ENCODE measurements at places on chromosomes 1 and 21.

- DNase-seq = no peak
These were observed 151.5 kb upstream of the POU3F1 start for GRCh38 chr1:38198099-38198498.

GRCh38 chr1:176692431-176692830 lies 229.5 kb downstream of the PAPPA2 start:
- DNase-seq = no peak

- no peak for DNase-seq
These were observed 5.7 kb downstream of the NTRK1 start for GRCh38 chr1:156866249-156866909.

DNA sequence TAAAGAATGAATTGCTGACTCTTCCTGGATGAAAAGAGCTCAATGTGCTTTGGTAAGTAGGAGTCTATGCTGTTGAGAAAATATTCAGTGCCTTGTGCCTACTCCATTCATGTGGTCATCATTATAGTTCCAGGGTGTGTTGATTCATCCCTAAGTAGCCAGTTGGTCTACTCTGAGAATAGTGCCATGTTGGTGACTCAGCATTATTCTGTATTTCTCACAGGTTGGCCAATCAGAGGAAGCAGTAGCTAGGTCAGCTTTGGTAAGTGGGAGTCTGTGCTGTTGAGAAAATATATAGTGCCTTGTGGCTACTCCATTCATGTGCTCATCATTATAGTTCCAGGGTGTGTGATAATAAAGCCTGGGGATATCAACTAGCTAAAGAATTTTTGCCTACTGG lies 397.3 kb downstream of the AGBL4 start:
- no peak for DNase-seq

DNA sequence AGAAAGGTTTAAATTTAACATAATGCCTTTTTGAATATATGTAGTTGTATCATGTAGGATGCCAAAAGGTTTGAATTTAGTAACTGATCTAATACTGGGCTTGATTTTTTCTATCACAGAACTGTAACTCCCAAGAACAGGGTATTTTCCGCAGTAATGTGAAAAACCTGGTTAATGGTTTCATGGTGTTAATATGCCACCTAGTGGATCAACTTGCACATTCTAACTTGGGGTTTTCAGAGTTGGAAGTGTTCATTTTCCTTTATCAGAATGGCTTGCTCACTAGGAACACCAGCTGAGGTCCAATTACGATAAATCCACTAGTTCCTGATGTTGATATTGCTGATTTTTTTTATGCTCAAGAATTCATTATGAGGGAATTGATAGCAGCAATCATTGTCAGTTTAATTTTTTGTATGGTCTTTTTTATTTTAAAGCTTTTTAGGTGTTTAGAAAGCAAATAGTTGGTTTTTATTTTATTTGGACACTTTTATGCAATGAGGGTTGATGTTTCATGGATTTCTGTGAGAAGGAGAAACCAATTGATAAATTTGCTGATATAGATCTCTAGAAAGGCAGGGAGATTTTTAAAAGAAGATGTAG lies 157.2 kb downstream of the PLA2G4A start:
- no peak for DNase-seq

DNA sequence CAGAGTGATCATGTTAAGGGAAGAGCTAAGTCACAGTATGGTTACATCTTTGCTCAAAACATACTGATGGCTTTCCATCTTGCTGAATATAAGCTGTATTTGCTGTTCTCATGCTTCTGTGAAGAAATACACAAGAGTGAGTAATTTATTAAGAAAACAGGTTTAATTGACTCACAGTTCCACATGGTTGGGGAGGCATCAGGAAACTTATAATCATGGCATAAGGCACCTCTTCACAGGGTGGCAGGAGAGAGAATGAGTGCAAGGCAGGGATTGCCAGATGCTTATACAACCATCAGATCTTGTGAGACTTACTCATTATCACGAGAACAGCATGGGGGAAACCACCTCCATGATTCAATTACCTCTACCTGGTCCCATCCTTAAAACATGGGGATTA lies 24.4 kb upstream of the RGS5 start:
- DNase-seq = no peak

DNA sequence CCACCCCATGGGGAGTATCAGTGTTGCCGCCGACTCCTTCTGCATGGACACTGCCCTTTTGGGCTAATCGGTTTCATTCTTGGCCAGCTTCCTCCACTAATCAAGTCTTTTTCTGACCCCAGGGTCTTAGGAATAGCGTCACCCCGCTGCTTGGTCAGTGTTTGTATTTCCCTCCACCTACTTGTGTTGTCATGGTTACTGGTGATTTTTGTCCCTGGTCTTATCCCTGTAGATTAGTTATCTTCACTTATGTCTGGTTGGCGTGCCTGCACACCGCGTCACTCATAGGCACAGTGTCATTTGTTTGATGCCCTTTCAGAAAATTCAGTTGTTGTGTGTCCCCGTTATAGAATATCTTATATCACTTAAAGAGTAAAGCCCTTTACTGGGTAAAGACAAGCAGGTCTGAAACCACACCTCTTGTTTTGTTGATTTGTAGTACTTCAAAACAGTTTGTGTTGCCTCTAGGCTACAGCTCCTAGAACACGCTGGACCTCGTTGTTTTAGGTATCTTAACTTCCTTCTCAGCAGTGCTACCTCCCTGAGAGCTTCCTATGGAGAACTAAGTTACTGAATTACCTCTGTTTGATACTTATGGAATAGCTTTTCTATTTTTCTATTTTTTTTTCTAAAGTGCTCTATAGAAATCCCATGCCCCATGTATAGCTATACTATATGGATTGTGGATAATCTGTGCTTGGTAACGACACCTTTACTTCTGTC lies 868 bp downstream of the PPP1R12B start:
- DNase-seq = peak; percentile 5

- DNase-seq = no peak
These were observed 49.8 kb downstream of the KCNT2 start for GRCh38 chr1:196558411-196558810.

GRCh38 chr1:15304708-15305467 lies 57.9 kb downstream of the FHAD1 start:
- DNase-seq = peak; percentile 76

DNA sequence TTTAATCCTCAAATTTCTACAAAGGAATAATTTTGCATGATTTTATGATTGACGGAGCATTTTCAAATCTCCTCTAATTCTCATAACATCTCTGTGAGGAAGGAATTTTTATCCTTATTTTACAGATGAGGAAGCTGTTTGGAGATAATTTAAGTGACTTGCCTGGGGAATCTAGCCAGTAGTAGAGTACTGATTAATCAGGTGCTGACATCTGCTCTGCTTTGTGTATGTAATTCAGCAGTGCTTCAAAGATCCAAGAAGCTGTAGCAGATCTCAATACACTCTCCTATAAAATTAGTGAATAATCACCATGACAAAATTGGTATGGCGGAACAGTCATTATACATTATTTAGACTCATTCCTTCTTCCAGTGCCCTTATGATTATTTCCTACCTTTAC lies 46.0 kb downstream of the DPH5 start:
- DNase-seq = no peak

- no peak for DNase-seq
These were observed 40.2 kb upstream of the IL10 start for GRCh38 chr1:206812471-206812870.

DNA sequence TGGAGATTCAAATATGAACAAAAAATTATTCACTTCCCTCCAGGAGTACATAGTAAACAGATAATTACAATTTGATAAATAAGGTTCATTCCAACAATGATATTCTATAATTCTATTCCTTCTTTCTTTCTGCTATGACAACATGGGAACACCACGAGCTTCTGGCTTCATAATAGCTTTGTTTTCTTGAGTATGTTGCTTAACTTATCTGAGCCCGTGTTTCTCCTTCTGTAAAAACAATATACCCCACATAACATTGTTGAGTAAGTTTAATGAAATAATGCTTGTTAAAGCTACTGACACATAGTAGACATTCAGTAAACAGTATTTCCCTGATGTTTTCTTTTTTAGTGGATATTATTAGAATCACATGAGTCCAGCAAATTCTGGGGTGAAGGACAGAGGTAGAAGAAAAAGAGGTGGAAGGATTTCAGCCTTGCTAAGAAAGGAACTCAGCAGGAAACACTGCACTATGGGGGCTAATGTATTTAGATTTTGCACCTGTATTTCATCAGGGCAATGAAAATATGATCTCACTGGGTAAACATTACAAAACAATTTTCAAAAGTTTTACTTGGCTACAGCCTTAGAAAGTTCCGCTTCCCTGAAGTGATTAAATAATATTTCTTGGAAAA lies 430.8 kb upstream of the C1orf87 start:
- no peak for DNase-seq

- DNase-seq = no peak
These were observed 29.5 kb upstream of the JUN start for GRCh38 chr1:58813361-58813760.

DNA sequence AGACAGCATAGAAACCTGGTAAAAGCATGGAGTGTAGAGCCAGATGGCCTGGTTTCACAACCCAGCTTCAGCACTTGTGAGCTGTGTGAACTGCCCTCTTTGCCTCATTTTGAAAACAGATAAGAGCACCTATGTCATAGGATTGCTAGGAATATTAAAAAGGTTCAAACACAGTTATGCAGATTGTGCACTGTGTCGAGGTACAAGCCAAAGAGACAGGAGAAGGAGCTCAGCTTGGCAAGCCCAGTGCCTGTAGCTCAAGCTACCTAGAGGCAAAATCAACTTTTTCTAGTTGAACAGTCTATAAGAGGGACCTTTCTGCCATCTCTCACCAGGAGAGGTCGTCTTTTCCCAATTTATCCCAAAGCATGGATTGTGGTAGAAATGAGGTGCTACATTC lies 5.0 kb downstream of the CHODL start:
- no peak for DNase-seq

DNA sequence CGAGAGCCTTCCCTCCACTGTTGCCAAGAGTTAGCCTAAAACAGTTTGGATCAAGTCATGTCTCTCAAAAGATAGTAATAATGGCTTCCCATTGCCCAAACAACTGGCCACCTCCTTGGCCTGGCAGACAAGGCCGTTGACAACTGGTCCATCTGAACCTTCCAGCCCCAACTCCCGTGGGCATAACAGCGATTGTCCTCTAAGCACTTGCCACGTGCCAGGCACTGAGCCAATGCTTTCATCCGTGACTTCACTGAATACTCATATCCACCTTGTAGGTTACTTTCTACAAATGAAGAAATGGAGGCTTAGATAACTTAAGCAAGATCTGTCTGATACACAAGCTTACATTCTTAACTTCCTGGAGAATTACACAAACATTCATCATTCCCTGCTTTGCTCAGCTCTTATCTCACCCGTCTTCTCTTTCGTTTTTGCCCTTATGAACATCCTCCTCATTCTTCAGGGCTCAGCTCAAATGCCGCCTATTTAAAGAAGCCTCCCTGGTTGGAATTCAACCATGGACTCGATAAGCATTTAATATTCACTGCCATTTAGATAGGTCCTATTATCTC lies 106.4 kb downstream of the KCND3 start:
- no peak for DNase-seq

GRCh38 chr1:99756598-99756997 lies 9.8 kb downstream of the FRRS1 start:
- DNase-seq = no peak

- no peak for DNase-seq
These were observed 216.9 kb upstream of the SAMSN1 start for GRCh38 chr21:14762734-14763694.

- no peak for DNase-seq
These were observed 46.7 kb downstream of the VANGL2 start for GRCh38 chr1:160446945-160447600.

- no peak for DNase-seq
These were observed 280.2 kb downstream of the PTGER3 start for GRCh38 chr1:70767377-70767776.

DNA sequence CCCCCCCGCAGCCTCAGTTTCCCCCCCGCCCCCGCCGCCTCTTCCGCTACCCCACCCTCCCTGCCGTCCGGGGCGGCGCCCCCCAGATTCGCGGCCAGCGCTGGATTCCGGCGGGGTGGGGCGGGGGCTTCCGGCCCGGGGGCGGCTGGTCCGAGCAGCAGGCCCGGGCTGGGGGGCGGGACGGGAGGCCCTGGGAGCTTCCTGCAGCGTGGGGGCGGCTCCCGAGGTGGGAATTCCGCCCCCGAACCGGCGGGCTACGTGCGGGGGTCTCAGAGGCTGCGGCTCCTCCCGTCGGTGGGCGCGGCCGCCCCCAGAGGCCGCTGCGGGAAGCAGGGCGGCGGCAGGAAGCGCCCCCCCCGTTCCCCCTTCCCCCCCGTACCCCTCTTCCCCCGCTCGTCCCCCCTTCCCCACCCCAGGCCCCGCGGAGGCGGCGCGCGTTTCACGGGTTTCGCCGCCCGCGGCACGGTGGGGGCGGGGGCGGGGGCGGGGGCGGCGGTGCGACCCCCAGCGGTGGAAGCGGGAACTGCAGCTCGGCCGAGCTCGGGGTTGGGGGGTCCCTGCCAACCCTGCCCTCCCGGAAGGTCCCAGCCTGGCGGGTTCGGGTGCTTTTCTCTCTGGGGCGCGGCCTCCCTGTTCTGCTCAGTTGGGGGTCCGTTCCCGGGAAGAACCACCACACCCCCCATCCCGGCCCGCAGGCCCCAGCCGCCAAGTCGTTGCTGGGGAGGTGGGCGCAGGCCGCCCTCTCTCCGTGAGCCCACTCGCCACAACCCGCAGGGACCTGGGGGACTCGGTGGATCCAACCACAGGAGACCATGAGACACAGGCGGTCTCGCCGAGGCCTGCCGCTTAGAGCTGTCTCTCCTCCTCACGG lies 76.3 kb downstream of the MORN1 start:
- DNase-seq = peak; percentile 63

DNA sequence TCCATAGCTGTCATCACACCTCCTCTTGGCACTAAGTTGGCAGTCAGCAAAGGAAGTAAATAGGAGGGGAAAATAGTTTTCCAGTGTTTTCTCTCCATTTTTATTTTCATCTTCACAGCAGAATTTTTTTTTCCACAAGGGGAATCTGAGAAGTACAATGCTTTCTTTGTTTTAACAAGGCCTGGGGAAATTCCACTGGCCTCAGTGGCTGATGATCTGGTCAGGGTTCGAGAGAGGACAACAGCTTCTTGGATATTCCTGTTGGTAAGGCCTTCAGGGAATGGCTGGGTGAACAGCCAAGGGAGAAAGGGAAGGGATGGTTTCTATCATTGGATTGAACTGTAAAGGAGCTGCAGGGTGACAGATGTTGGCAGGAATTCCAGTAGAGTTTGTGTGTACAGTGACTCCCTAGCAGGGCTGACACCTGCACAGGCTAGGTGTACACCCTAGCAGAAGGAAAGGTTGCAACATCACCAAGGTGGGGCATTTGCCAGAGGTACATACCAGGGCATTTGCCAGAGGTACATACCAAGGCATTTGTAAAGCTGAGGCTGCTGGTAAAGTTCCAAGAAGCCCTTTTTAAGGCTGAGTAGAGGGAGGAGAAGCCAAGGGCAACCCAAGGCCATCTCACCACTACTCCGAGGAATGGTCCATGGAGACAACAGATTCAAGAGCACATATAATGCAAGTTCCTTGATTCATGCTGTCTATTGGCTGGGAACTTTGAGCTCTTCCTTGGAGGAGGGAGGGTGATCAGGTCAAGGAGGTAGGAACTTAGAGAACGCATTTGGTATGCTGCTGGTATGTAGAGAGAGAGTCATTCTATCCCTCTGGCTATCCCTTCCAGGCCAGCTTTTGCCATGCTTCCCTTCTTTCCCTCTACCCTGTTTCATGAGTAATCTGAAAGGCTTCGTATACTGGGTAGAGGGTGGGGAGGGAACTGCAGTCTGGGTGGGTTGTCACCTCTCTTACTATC lies 3.1 kb downstream of the GJA5 start:
- DNase-seq = no peak

Data from stimulated activated CD4-positive, alpha-beta T cell treated with anti-CD3 and anti-CD28 coated beads, Interleukin-4, amount 100 ng/mL, for 1 hour (primary cell).